ENCODE measurements at places on chromosomes 11 and 22.

- no peak for DNase-seq
Observed at GRCh38 chr11:20303391-20303965, 60.0 kb upstream of the HTATIP2 start.

DNA sequence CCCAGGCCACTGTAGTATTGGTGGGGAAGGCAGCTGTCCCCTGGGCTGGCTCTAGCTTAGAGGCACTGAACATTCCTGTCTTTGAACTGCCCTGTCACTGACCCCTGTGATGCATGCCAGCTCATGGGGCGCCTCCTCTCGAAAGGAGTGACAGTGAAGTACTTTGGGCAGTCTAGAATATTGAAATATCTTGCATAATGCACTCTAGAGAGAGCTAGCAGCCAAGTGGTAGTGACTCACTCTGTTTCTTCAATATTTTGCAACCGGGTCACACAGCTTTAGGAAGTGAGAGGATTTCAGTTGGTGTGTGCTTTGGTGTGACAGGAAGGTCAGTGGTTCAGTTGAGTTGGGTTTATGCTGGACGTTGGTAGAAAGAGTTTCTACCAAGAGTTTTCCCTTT, 35.5 kb upstream of the ST14 start:
- peak; percentile 60 for DNase-seq

DNA sequence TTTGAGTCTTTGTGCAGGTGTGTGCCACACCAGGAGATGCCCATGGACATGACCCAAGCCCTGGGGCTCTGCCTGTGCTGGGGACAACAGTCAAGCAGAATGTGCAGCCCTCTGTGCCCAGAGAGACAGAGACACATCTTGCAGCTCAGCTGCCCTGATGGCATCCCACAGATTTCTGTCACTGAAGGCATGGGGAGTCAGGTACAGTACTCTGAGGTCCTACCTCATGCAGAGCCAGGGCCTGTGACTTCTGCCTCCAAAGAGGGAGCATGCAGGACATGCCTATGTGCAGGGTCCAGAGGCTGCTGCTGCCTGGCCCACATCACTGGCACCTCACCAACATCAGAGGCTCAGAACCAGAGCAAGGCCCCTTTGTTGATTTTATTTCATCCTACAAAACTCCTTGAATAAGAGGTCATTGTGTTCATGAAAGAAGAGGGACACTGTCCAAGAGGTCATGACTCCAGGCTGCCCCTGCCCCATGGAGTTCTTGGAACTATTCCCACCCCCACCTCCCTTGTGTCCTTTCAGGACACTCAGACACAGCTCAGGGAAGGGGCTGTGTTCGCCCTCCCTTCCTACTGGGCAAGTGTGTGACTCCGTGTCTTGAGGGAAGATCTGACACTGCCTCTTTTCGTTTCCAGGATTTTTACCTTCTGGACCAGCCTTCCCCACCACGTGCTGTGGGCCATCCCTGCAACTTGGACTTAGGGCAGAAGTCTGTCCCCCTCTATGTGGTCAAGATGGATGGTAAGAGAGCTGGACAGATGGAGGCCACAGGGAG, 62.3 kb downstream of the BTG4 start:
- no peak for DNase-seq

DNA sequence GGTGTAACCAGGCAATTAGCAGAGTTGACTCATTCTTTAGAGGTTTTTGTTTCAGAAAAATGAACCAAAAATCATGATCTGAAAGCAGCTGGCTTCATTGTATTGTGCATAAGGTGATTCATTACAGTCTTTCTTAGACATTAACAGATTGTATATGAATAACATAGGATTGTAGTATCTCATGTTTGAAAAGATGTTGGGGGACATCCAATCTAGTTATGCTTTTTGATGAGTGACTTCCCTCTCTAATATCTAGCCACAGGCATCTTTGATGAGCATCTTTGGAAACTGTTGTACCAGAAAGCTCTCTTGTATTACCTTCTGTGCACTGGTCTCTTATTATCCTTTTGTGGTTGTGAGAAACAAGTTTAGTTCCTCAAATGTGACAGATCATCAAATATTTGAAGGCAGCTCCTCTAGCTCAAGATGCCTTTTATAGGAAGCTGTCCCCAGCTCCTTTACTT, 8.3 kb downstream of the GRK3 start:
- DNase-seq: no peak

DNA sequence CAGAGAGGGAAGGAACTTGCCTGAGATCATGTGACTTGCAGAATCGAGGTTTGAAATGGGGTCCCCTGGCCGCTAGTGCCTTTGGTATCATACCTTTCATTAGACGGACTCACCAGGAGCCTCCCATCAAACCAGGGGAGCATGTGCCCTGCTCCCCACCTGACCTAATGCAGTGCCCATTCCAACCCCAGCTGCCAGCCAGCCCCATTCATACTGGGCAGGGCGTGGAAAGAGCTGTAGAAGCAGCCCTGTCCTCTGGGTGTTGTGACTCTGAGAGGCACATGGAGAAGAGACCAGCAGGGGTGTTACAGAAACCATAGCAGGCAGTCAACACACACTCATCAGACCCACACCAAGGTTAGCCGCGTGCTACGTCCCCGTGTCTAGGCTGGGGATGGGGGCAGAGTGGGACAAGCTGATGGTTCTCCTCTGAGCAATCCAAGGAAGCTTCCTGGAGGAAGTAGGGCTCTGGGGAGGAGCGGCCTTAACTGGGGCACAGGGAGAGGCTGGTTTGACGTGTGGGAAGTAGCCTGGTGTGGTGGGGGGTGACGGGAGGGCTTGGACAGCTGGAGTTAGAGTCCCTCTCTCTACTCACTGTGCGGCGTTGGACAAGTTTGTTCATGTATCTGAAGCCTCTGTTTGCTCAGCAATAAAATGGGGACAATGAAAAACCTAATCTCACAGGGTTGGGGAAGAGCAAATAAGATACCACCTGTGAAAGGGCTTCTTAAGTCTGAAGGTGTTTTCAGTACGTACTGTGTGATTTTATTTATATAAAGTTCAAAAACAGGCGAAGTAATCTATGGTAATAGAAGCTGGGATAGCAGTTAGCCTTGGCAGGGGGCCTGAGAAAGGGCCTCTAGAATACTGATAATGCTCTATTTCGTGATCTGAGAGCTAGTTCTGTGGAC, 14.0 kb downstream of the GRIK4 start:
- no peak for DNase-seq

- DNase-seq: peak; percentile 72
Observed at GRCh38 chr22:31969789-31970489, 25.6 kb downstream of the YWHAH start.

DNA sequence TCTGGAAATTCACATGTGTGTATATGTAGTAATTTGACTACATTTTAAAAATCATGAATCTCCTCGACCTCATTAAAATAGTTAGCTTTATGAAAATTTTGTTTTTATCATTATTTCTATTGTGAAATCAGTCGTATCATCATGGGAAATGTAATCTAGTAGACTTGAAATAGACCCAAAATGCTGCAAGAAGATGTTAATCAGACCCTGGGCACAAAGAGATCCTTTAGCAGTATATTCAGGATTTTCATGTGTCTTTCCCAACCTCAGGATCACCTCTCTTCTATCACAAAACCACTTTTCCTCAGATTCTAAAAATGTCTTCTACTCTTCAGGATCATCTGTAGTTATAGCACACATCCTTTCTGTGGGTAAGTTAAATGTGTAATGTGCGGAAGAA, 74.9 kb upstream of the ADSL start:
- no peak for DNase-seq

GRCh38 chr22:29030016-29030617, 31.5 kb downstream of the C22orf31 start:
- no peak for DNase-seq

DNA sequence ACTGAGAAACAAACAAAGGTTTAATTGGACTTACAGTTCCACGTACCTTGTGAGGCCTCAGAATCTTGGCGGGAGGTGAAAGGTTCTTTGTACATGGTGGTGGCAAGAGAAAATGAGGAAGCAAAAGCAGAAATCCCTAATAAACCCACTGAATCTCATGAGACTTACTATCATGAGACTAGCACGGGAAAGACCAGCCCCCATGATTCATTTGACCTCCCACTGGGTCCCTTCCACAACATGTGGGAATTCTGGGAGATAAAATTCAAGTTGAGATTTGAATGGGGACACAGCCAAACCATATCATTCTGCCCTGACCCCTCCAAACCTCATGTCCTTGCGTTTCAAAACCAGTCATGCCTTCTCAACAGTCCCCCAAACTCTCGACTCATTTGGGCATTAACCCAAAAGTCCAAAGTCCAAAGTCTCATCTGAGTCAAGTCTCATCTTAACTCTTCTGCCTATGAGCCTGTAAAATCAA, 617.4 kb downstream of the CNTN5 start:
- no peak for DNase-seq

DNA sequence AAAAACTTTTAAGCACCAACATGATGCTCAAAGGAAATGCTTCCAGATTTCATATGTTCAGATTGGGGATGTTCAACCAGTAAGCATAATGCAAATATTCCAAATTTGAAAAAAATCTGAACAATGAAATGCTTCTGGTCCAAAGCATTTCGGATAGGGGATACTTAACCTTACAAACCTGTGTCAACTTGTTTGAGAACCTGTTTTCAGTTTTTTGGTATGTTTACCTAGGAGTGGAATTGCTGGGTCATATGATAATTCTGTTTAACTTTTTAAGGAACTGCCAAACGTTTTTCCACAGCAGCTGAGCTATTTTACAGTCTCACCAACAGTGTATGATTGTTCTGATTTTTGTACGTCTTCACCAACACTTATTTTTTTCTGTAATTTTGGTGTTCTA, 23.7 kb downstream of the FAR1 start:
- no peak for DNase-seq

DNA sequence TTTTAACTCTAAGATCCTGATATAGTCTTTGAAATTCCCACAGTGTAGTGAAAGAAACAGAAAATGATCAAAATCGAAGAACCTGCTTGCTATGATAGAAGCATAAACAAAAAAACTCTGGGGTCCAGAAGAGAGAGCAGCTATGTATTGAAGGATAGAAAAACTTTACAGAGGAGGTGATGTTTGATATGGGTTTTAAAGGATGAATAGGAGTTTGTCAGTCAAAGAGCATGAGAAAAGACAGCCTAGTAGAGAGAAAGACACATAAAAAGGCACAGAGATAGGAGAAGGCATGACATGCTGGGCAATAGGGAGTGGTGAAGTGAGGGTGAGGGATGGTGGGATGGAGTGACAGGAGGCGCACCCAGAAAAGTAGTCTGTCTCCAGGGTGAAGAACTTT, 168.0 kb downstream of the INSC start:
- no peak for DNase-seq

GRCh38 chr11:120181376-120181975, 29.4 kb upstream of the OAF start:
- no peak for DNase-seq

DNA sequence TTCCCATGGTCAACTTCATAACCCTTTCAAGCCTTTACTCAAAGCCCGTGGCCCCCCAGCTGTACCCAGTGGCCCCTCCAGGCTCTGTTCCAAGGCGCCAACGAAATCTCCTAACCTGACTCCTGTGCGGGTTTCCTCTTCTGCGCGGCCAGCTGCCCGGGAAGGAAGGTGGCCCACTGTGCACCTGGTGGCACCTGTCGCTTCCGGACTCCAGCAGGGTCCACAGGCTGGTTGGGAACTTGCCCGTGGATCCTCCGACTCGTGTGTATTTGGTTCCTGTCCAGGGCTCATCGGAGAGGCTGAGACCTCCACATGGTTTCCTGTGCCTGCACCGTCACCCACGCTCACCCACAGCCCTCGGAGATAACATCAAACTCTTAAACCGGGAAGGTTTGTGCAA, 335.4 kb downstream of the BRD1 start:
- no peak for DNase-seq

GRCh38 chr22:26800858-26801257, 143.5 kb downstream of the MIAT start:
- no peak for DNase-seq

DNA sequence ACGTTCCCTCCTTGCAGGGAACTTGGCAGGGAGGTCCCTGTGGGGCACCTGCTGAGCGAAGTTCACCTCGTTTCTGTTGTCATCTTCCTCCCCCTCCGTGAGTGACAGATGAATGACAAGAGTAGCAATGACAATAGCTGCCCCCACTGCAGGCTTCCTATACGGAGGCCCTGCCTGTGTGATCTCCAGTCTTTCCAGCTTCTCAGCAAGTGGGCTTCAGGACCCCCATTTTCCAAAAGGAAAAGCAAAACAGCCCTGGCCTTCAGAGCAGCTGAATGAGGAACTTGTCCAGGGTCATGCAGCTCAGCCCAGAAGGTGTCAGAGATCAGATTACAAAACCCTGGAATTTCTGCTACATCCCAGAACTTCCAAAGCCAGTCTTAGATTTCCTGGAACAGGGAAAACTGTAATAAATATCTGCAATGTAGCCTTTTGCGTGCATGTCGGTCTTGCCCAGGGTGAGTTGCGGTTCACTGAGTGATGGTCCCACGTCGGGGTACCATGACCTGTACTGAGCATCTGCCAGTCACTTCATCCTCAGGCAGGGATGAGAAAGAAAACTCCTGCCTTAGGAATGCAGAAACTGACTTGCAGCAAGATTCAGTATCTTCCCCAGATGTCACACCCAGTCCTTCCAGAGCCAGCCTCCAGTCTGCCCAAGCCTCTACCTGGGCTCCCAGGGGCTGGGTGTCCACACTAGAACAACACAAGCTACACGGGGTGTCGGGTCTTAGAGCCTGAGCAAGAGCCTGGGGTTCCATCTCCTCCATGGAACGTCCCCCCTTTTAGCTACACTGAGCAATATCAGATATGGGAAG, 1457.0 kb downstream of the BRD1 start:
- DNase-seq: no peak

- no peak for DNase-seq
Observed at GRCh38 chr11:121839781-121840180, 276.2 kb downstream of the BLID start.

DNA sequence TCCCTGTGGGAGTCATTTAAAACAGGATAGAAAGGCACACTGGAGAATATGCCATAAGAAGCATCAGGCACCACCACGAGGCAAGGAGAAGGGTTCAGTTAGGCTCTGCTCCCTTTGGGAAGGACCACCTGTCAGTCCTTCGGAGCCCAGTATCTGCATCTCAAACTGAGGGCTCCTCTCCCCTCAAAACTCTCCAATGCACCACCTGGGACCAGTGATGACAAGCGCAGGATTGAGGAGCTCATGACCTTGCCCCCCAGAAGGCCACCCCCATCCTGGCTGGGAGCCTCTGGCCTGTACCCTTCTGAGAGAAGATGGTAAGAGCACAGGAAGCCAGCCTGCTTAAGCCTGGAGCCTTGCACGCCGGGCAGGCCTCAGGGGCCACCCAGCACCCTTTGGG, 39.4 kb downstream of the OPCML start:
- no peak for DNase-seq

DNA sequence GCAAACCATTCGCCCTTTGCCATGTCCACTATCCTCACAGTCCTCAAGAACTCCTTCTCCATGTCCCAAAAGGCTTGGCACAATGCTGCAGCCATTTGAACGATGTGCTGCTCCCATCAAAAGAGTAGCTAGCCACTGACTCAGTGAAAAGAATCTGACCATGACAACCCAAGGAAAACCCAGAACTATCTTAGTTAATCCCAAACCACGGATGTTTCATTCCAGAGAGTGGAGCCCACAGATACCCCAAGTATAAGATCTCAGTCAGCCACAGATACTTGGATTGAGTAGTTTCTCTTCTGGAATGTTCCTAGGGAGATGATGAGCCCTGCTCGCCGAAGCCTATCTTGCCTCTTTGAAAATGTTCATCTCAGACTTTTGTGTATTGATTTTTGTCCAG, 176.9 kb downstream of the NAV2 start:
- DNase-seq: no peak

All from HTR-8/SVneo (cell line).